ENCODE measurements at places on chromosomes 2 and 18.

DNA sequence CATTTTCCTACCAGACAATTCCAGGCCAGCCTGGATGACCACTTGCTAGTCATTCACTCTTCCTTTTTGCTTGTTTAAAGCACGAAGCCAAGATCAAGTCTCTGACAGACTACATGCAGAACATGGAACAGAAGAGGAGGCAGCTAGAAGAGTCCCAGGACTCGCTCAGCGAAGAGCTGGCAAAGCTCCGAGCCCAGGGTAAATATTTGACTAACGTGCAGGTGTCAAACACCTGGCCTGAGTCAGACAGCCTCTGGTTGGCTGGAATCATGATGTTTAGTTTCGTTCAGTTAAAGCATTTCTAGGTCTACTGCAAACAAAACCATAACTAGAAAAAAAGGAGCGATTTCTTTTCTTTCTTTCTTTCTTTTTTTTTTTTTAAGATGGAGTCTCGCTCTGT, 44.2 kb upstream of the LYPD6B start:
- DNase-seq: no peak

- no peak for DNase-seq
Measured at GRCh38 chr2:235171550-235172031, 219.8 kb downstream of the SH3BP4 start.

DNA sequence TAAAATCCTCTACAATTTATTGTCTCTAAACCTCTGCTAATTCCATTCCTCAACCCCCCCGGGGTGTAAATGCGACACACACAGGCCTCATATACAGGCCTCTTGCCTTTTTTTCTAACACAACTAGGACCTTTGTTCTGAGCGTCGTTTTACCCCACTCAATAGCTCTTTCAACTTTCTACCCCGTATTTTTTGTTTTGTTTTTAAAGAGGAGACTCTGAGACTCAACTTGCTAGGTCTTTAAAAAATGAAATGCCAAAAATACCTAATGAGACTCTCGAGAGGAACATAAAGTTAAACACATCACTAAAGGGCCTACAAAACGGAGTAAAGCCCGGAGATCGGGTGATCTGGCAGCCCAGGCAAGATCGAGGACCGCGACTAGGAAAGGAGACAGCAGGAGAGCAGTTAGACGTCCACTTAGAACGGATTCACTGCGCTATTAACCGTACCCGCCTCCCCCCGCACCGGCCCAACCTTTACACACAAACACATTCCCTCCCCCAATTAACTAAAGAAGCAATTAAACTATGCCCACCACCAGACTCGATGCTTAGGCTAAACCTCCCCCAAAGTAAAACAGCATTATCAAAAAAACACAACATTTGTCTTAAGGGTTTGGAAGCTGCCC, 1.7 kb downstream of the TRIP12 start:
- no peak for DNase-seq

DNA sequence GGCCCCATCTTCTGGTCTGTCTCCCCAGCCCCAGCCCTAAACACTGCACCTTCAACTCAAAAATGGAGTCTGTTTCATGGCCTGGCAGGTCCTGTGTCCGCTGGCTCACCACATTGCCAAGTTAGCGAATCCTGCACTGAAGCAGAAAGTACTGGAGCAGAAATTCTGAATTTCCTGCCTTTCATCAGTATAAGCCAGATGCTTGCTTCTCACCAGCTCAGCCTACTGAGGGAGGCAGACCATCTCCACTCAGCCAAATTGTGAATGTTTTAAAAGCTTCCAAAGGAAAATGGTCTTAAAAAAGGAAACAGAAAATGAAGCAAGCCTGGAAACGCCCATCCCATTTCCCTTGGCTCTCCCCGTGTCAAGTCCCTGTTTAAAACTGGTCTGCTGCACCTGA, 157.8 kb downstream of the C1D start:
- DNase-seq: no peak

DNA sequence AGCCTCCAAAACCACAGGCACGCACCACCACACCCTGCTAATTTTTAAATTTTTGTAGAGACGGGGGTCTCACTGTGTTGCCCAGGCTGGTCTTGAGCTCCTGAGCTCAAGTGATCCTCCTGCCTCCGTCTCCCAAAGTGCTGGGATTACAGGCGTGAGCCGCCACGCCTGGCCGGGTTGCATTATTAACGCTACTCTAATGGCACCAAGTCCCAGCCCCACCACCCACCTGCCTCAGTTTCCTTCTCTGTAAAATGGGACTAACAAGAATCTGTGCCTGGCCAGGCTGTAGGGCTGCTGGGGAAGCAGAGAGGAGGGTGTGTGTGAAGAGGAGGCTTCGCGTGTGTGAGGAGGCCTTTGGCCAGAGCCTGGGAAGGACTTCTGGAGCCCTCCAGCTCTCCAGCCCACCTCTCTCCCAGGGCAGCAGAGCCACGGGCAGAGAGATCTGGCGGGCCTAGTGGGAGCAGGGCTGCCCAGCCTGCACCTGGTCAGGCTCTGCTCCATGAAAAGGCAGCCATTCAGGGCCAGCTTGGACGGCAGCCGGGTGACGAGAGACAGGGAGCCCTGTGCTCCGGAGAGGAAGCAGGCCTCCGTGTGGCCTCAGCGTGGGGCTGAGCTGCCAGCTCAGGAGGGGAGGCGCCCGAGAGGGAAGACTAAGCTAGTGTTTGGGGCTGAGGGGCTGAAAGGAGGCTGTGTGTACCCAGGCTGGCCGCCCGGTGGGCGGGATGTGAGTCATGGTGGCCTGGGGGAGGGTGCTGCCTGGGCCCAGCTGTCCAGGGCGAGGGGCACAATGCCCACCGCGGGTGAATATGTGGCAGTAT, 7.4 kb upstream of the B3GNT7 start:
- DNase-seq: no peak

DNA sequence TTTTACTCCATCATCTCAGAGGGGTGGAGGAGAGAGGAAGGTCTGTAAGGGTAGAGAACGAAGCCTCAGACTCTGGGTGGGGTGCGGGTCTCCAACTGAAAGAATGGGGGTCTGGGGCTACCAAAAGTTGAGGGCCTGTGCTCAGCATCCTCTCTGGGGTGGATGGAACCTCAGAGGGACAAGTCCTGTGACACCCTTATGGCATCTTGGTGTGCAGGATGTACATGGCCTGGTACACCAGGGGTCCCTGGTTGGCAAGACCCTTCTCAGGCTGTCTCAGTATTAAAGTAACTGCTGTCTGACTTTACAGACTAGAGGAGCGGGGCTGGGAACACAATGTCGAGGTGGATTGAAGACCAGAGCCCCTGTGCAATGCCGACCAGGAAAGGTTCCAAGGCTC, 2.3 kb upstream of the SLC4A3 start:
- no peak for DNase-seq
